Stimulated activated CD8-positive, alpha-beta memory T cell treated with anti-CD3 and anti-CD28 coated beads, Interleukin-4, amount 100 ng/mL, for 24 hours (primary cell): ENCODE measurements at places on chromosomes 5 and 9.

DNA sequence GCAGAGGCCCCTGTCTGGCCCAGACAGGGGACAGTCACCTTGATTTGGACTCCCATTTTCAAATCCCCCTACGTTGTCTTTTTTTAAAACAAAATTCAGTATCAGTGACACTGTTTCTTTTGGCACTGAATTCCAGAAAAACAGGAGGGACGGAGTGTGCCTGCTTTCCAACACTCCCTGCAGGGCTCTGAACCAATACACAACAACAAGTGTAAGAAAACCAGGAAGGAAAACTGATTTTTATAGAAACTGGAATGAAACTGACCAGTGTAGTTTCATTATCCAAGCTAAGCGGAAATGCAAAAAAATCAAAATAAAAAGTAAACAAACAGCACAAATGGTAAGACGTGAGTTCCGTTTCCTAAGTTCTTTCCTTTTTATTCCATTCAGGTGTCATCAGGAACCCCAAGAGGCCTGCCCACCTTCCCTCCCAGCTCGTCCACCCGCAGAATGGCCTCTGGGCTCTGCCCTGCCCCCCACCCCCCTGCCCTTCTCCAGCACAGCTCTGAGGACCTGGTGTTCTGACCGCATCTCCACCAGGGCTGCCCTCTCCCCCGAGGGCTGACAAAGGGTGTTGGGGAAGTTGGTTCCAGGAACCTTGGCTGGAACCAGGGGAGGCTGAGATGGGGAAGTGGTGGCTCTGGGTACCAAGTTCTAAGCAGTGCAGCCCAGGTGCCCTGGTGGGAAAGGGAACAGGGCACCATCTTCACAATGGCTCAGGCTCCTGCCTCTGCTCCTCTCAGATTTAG is 73.6 kb downstream of the PSD2 start:
- DNase-seq = no peak

GRCh38 chr9:108271236-108271635 is 584.5 kb downstream of the ACTL7B start:
- DNase-seq = no peak

DNA sequence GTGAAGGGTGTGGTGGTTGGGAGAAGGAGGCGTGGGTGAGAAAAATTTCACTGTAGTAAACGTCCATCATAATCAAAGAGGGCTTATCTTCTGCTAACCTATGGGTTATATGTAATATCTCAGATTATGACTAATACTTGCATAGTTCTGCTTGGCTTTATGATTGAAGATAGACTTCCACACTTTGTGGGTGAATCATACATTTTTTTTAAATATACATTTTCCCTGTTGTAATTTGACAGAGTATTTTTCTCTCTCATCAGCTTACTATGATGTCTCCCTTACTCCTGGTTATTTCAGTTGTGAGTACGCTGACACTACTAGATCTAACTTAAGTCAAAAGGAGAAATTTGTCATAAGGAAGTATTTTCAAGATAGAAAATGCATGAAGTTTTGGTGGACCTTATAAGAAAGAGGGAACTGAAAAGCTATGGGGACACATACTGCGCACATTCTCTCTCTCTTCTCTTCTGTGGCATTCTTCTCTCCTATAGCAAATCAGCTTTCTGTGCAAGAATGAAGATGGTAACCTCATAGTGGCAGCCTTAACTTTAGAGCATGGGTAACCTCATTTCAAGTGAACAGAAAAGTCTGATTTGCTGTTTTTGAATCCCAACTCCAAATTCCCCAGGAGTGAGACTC is 4.9 kb upstream of the JAK2 start:
- DNase-seq = no peak

DNA sequence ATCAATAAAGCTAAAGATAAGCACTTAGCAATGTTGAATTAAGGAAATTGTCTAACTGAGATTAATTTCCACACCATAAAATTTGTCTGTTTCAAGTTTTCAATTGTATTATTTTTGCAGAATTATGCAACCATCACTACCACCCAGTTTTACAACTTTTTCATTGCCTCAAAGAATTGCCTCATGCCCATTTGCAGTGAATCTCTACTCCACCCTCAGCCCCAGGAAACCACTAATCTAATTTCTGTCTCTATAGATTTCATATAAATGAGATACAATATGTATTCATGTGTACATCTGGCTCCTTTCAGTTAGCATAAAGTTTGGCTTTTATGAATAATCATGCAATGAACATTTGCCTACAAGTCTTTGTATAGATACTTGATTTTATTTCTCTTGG is 72.9 kb downstream of the PTCD2 start:
- no peak for DNase-seq

DNA sequence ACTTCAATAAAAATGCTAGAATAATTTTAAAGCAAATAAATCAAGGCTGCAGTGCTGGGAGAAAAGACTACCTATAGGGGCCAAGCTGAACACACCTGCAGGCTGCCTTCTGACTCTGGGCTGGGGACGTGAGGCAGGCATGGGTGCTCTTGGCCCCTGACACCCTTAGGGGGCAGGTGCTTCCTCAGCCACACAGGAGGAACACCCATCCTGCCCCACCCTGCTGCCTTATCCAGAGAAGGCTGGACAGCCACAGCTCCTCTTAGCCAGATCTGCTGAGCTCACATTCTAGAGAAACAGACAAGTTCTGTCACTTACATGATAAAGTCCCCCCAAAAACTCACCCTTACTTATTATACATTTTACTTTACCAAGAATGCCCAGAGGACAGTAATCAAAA is 6.6 kb upstream of the LMX1B start:
- no peak for DNase-seq

GRCh38 chr9:108559432-108559831 is 296.4 kb downstream of the ACTL7B start:
- no peak for DNase-seq

GRCh38 chr5:176446028-176446665 is 2.0 kb upstream of the FAF2 start:
- DNase-seq = no peak

DNA sequence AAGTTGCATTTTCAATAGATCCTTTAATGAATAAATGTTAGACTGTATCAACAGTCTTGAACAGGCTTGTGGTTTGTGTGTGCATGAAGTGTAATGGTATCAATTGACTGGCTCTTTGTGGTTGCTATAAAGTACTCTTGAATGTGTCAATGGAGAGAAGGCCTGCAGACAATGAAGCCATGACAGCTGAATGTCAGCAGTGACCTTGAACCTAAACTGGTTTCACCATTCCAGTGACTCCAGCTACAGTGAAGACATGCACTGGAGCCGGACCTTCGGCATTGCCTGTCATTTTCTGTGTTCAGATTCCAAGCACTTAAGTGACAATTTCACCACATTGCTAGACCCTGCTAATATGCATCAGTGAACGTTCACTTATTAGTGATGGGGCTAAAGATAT is 276.0 kb upstream of the TMEM161B start:
- DNase-seq = no peak

DNA sequence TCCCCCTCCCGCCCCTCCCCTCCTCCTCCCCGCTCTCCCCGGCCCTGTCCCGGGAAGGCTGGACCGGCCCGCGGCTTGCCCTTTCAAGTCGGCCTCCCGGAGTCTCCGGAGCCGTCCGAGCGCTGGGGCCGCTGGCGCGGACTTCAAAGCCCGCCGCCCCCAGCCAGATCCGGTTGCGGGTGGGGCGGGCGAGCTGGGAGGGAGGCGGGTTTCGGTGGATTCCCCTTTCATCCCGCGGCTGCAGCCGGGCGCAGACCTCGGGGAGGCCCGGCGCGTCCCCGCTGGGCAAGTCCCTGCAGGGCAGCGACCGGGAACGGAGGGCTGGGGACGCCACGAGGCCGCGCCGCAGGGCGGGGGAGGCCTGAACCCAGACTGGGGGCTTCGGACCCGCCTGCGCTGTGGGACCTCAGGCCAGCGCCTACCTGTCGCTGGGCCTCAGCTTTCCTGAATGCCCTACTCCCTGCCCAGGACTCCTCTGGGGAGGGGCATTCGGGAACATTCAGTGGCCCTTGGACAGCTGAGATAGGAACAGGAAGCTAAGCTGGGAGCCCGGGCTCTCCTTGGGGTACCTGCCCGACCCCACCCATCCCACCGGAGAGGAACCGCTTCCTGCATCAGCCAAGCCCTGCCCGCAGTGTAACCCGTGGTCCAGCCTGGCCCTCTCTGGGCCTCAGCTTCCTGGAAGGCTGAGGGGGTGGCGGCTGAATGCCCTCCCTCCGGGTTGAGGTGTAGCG is 23.4 kb downstream of the C9orf50 start:
- no peak for DNase-seq

GRCh38 chr9:98635374-98635773 is 73.4 kb downstream of the GABBR2 start:
- no peak for DNase-seq

GRCh38 chr9:125409637-125410521 is 148.3 kb downstream of the GAPVD1 start:
- DNase-seq = no peak

DNA sequence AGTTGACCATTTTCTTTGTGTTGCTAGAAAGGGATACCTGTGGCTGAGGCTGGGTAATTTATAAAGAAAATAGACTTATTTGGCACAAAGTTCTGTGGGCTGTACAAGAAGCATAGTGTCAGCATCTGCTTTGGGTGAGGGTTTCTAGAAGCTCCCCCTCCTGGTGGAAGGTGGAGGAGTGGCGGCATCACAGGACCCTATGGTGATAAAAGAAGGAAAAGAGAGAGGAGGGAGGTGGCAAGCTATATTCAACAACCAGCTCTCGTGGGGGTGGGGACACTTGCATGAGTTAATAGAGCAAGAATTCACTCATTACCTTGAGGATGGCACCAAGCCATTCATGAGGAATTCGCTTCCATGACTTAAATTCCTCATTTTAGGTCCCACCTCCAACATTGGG is 2041.4 kb upstream of the CDH9 start:
- no peak for DNase-seq

DNA sequence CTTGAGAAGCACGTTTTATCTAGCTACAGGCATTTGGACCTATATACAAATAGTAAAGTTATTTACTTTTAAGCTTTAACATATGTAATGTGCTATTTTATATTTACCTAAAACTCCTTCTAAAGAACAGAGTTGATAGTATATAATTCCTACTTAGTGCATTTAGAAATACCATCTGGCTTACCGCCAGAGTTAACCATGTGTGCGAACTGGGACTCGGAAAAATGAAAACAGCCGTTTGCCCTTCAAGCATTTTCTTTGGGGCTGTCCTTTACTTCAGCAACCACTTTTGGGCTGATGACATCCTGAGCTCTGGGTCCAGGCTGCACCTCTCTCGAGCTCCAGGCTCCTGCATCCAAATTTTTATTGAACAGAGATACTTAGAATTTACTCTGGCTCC is 21.9 kb upstream of the DHFR start:
- no peak for DNase-seq

DNA sequence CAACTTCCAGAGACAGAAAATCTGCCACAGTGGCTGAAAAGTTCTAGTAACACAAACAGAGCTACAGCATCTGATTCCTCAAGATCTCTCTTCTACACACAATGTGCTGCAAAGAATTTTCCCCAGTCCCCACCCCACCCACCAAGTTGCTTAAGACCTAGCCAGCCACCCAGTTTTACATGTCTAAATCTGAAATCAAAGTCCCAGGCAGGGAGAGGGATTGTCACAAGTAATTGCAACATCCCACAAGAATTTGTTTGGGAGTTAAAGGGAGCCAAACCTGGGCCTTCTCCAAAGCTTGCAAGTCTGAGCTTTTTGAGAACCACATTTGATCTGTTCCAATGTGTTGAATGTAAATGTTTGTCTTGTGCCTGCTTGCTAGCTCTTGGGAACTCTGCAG is 15.5 kb downstream of the IGIP start:
- no peak for DNase-seq

DNA sequence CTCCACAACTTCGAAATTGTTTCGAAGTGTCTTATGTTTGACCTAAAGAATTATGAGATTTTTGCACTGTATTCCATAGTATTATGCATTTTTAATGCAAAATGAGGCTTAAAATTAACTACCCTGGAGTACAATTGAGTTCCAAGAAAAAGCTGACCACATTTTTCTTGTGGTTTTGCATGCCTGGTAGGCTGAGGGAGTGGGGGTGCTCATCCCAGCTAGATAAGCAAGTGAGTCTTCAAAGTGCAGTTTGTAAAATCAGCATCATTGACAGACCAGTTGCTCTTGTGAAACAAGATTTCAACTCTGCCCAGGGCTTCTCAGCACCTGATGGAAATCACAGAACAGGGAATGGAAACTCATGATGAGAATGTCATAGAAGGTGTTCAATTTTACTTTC is 17.0 kb upstream of the NDUFS4 start:
- no peak for DNase-seq

GRCh38 chr9:37827483-37828165 is 27.0 kb downstream of the DCAF10 start:
- no peak for DNase-seq

DNA sequence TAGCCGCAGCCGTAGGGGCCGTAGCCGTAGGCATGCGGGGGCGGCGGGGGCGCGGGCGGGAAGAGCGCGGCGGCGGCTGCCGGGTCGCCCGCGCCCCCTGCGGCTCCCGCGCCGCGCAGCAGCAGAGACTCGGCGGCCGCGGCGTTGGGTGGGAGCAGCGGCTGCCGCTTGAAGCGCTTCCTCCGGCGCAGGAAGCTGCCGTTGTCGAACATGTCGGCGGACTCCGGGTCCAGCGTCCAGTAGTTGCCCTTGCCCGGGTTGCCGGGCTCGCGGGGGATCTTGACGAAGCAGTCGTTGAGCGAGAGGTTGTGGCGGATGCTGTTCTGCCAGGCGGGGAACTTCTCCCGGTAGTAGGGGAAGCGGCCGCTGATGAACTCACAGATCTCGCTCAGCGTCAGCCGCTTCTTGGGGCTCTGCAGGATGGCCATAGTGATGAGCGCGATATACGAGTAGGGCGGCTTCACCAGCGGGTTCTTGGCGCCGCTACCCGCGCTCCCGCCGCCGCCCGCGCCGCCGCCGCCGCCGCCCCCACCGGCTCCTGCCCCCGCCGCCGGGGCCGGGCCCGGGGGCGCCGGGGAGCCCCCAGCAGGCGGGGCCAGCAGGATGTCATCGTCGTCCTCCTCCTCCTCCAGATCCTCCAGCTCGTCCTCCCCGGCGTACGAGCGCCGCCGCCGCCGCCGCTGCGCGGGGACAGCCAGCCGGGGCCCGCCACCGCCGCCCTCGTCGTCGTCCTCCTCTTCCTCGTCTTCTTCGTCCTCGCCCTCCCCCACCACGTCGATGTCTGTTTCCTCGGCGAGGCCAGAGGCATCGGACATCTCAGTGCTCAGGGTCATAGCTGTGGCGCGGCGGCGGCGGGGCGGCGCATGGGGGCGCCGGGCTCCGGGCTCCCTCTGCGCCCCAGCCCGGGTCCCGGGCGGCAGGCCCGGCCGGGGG is 781 bp downstream of the FOXD1 start:
- no peak for DNase-seq

- DNase-seq = no peak
Observed at GRCh38 chr9:127803507-127804352, 1.0 kb downstream of the FPGS start.
